ENCODE measurements at places on chromosomes 4 and X.

DNA sequence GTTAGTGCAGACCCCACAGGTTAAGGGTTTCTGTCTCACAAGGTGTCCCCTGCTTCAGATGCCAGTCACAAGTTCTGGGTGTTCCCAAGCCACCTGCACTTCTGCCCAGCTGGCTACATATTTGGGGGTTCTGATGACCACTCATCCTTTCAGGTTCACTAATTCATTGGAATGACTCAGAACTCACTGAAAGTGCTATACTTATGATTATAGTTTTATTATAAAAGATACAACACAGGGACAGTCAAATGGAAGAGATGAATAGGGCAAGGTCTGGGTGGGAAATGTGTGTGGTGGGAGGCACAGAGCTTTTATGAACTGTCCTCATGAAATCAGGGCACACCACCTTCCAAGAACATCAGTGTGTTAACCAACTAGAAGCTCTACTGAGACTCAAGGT, 97.7 kb upstream of the CASK start:
- no peak for DNase-seq

DNA sequence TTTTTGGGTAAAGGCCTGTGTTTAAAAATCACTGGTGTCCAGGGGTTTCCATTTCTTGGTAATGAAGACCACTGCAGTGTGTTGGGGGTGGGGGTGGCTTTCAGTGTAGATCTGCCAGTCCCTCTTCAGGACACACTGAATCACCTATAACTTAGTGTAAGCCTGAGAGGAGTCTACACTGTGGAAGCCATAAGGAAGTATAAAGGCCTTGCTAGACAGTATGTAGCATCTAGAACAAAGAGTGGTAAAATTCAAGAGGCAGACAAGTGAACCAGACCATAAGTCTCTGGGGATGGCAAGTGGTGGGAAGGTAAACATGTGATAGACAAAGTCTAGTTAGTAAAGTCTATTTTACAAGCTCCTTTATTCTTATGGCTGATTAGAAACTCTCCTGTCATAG, 191.8 kb downstream of the CCNG2 start:
- no peak for DNase-seq

- no peak for DNase-seq
Measured at GRCh38 chrX:41946989-41947612, 23.7 kb upstream of the CASK start.

GRCh38 chr4:472881-473569, 25.9 kb downstream of the ZNF721 start:
- DNase-seq = no peak

- no peak for DNase-seq
Measured at GRCh38 chr4:128513664-128514484, 226.3 kb upstream of the PGRMC2 start.

- no peak for DNase-seq
Measured at GRCh38 chr4:86380181-86380724, 20.4 kb upstream of the MAPK10 start.

- no peak for DNase-seq
Measured at GRCh38 chrX:68978655-68979054, 149.8 kb downstream of the EFNB1 start.

- no peak for DNase-seq
Measured at GRCh38 chrX:72095370-72095769, 36.3 kb downstream of the RTL5 start.

DNA sequence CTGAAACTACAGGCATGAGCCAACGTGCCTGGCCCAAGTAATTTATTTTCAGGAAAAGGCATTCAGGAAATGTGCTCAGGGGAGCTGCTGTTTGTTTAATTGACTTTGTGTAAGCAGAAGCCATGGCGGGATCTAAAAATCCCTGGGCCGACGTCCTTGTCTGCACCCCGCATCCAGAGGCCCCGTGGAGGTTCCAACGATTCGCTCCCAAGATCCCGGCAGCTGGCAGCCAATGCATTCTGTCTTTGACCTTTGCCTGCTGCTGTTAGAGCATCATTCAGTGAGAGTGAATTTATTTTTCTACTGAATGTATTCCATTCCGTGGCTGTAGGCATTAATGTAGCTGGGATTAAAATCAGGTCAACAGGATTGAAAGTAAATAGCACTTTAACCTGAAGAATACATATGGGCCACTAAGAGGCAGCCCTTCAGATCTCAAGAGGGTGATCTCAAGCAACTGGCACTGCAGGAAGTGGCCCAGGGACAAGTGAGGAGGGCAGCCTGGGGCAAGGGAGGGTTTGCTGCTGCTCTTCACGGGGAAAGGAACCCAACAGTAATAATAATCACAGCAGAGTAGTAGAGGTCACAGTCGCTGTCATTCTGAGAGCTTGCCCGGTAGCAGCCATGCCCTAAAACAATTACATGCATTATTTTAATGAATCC, 75.2 kb downstream of the PSAPL1 start:
- no peak for DNase-seq

DNA sequence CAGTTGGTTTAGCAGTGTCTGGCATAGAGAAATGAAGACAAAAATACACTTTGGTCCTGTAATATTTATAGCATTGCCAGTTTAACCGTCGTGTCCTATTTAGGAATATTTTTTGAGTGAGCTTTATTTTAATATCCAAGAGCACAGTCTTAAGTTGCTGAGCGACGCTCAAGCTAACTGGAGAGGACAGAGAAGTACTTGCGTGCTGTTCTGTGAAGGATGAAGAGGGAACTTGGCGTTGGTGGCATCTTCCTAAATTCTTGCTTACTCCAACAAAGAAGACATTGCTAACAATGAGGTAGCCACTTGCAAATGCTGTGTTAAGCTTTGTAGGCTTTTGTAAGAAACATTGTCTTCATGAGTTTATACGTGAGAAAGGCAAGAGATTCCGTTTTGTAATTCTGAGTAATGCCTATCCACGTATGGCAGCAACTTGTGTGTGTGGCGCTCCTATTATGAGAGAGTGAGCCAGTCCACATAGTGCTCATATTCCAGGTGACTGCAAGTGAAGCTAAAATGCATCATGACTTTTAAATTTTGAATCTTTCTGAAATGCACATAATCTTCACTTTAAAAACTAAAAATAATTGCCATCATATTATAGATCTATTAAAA, 50.6 kb downstream of the SYNPO2 start:
- no peak for DNase-seq

- no peak for DNase-seq
Measured at GRCh38 chrX:68830419-68831404, 1.9 kb downstream of the EFNB1 start.

GRCh38 chr4:1598206-1599025, 85.7 kb downstream of the FAM53A start:
- DNase-seq = no peak

DNA sequence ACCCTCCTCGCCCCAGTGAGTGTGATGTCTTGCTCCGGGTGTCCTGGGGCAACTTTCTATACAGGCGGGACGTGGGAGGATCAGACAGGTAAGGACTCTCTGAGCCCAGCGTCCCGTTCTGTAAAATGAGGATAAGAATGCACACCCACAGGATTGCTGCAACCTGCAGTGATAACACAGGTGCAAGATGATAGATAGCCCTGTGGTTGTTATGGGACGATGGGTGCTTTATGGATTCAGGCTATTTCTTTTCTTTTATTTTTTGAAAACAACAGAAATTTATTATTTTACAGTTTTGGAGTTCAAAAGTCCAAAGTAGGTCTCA, 28.6 kb downstream of the BEX3 start:
- DNase-seq = no peak

DNA sequence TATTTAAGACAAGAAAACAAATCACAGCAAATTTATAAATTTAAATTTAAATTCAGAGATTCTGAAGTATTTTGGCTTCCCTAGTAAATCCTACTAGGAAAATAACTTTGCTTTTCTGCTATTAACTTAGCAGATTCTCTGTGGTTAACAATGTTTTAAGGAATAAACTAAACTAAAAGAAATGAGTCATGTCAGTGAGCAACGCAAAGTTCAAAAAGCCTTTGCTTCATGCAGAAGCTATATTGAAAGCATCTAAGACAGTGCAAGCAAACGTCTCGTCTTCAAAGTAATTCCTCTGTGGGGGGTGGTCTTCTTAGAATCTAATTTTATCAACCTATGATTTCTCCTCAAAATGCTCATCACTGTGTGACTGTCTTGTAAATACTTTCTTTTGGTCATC, 30.1 kb downstream of the GABRB1 start:
- no peak for DNase-seq

GRCh38 chrX:68868316-68868715, 39.5 kb downstream of the EFNB1 start:
- DNase-seq = no peak

GRCh38 chr4:28879178-28879577, 1841.0 kb upstream of the PCDH7 start:
- DNase-seq = no peak

DNA sequence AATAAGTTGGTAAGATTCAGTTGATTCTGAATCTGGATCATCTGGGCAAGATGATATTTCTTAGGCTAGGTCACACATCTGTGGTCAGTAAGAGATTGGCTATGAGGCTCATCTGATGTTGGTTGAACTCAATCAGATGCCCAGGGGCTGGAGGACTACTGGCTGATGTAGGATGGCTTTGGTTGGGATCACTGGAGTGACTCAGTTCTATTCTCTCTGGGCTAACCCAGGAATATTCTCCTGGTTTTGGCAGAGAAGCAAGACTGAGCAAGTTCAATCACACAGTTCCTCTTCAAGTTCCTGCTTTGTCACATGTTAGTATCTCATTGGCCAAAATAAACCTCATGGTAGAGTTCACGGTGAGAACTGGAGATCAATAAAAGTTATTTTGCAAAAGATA, 902.3 kb upstream of the SLIT2 start:
- no peak for DNase-seq

DNA sequence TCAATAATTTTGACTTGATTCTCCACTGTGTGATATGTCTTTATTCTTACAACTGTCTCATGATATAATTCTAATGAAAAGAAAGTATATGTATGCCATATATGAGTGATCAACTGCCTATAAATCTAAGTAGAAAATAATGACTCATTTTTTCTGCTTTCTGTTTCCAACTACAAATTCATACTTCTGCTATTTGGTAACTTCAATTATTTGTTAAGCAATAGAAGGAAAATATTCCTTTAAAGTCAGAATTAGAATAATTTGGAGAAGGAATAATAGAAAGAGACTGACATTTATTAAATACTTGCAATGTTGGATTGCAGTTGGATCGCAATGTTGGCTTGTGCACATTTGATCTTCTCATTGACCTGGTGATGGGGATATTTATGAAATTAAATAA, 204.2 kb upstream of the PACRGL start:
- no peak for DNase-seq

DNA sequence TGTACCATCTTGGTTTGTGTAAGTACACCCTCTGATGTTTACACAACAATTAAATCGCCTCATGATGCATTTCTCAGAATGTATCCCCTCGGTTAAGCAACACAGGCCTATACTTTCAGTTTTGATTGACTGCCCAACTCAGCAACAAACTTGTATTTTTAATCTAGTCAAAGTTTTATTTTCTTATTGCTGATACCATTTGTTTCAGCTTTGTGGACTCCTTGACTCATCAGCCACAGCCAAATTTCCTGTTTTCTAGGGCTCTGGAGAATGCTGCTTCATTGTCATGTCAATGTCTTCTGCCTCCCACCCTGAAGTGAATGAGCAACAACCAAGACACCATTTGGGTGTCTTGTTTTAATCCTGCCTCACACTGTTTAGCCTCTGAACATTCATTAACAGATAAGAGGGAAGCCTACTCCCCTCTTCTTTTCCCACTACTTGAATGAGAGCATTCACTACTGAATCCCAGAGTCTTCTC, 14.0 kb downstream of the BBS12 start:
- DNase-seq = no peak

GRCh38 chrX:118347131-118347530, 1.2 kb downstream of the WDR44 start:
- no peak for DNase-seq

DNA sequence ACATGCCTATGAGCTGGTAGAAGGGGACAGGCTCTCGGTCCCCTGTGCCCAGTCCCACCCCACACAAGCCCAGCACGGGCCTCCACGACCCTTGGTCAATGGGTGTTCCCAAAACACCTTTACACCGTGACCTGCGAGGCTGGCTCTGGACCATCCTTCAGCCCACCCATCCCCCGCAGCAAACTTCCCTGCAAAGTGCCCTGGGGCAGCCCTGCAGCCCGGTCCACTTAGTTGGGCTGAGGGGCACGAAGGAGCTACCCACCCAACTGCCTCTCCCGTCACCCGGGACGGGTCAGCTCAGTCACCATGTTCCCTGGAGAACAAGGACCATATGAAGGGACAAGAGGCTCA, 23.4 kb downstream of the WDR1 start:
- no peak for DNase-seq

- no peak for DNase-seq
Measured at GRCh38 chr4:60565558-60565957, 634.6 kb upstream of the ADGRL3 start.

DNA sequence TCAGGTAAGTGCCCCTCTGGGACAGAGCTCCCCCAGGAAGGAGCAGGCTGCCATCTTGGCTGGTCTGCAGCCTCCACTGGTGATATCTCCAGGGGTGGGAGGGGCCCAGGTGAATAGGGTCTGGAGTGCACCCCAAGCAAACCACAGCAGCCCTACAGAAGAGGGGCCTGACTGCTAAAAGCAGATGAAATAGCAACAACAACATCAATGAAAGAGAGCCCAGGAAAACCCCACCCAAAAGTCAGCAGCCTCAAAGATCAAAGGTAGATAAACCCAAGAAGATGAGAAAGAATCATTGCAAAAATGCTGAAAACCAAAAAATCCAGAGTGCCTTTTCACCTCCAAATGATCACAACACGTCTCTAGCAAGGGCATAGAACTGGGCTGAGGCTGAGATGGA, 92.5 kb upstream of the PAGE3 start:
- no peak for DNase-seq

GRCh38 chr4:140326395-140326993, 47.0 kb upstream of the SCOC start:
- no peak for DNase-seq

DNA sequence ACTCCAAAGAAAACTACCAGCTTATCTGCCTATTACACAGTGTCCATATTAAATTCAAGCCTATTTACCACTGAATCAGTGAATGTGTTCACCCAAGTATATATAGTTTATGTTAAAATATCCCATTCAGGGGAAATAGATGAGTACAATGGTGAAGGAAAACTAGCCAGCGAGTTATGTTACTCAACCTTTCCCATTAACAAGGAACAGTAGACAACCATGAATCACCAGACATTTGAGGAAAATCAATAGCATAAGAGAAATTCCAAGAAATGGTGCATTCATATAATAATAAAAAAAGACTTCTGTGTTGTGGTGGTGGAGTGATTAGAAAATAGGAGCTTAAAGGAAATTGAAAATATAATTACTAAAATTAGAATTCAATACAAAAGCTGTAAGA, 21.3 kb downstream of the IQCM start:
- DNase-seq = no peak

DNA sequence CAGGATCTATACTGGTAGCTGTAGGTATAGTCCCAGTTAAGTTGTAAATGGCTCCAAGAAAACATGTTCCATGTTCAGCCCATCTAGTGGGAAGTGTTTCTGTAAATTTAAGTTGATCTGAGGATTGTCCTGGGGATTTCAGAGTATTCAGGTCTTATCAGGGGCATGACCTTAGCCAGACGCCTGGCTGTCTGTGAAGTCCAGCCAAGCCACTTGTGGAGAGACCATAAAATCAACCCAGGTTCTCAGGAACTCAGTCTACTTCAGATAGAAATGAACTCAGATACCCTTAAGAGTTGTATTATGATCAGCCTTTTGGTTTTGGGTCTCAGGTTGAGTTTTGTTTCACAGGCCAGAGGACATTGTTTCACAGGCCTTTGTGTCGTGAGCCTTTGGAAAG, 95.9 kb downstream of the EGF start:
- DNase-seq = no peak

Data from stimulated activated CD8-positive, alpha-beta memory T cell treated with anti-CD3 and anti-CD28 coated beads, Interleukin-7, amount 100 ng/mL, for 1 hour (primary cell).